ENCODE measurements at places on chromosomes 3 and 15.

DNA sequence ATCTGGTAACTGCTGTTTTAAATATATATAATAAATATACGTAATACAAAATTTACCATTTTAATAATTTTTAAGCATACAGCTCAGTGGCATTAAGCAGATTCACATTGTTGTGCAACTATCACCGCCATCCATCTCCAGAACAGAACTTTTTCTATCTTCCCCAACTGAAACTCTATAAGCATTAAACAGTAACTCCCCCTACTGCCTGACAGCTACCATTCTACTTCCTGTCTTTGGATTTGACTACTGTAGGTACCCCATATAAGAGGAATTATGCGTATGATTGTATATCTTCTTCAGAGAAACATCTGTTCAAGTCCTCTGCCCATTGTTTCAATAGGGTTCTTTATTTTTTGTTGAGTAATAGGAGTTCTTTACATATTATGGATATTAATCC lies 36.8 kb downstream of the EID1 start:
- DNase-seq: no peak

DNA sequence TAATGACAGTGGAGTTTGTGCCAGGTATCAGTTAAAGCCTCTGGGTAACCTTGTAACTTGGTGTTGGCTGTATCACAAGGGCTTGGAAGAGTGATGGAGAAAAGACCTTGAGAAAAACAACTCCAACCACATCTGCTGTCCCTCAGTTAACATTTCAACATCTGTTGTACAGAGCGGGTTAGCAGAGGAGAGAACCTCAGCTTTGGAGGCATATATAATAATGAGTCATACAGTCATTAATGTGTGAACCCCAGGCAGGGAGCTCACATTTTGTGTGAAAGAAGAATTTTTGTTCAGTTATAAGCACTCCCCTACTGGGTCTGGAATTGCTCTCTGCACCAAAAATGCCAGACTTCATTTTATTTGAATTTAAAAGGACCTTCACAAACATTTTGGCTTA lies 439.5 kb downstream of the PDCD6IP start:
- no peak for DNase-seq

- no peak for DNase-seq
Observed at GRCh38 chr3:44509393-44509921, 32.0 kb upstream of the ZNF445 start.

- DNase-seq: no peak
Observed at GRCh38 chr3:140135461-140135860, 200.5 kb downstream of the CLSTN2 start.

DNA sequence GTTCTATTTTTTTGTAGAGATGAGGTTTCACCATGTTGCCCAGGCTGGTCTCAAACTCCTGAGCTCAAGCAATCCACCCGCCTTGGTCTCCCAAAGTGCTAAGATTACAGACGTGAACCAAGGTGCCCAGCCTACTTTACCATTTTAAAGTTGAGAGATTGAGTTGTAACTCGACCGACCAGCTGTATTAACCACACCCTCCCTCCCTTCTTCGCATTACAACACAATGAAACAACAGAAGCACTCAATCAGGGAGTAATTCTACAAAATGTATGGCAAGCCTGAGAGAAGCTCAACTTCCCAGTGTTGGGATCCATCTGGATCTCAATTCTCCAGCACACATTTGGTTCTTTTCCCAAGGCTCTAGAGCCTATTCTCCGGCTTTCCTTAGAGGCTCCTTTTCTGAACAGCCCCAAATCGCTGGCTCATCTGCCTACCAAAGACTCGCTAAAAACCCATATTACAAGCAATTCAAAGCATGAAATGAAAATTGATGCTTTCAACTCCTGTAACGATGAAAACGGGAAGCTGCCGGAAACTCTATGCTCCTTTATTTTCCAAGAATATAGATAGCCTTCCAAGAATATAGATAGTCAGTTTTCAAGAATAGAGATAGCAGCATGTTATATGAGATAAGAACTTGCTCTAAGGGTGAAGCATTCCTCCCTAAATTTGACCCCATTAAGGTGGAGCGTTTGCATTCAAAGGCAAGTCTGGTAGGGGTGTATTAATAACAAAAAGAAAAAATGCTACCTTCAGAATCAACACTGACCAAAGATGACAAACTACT lies 450.9 kb downstream of the MAGI1 start:
- no peak for DNase-seq

DNA sequence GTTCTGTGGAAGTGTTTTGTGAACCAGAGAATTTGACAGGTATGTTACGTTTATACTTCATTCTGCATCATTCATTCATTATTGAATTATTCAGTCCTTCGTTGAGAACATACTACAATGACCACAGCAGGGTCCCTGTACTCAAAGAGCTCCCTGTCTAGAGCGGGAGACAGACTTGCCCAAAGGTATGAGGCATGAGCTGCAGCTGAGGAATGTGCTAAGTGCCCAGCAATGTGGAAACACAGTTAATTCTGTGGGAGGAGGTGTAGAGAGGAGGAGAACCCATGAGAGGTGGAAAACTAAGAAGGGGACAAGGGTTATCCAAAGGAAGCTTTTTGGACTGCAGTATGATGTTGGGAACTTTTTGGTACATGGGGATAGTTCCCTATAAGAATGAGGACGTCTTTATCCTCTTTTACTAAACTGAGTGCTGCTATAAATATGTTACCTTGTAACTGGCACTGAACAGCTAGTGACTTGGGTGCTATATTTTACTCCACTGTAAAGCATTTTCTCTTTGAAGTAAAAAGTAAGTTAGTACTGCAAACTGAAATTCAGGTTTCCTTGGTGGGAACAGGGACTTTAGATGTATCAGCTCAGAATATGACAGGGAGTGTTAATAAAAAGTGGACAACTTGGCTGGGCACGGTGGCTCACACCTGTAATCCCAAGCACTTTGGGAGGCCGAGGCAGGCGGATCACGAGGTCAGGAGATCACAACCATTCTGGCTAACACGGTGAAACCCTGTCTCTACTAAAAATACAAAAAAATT lies 5.7 kb downstream of the SMAD3 start:
- no peak for DNase-seq

- DNase-seq: no peak
Observed at GRCh38 chr3:440826-441225, 244.3 kb downstream of the CHL1 start.

DNA sequence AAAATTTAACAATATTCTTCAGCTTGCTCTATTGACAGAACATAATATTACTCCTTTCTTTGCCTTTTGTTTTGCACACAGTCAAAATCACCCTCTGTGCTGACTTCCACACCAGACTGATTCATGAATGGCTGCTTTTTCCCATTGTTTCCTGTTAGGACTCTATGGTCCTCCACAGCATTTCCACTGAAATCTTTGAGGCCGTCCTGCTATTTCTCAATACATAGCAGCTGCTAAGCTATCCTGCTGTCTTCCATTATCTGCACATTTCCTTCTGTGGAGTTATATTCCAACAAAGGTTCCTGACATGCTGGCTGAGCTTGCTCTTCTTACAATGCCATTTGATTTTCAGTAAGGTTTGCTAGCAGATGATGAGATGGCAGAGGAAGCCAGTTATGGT lies 153.3 kb downstream of the EPHA3 start:
- no peak for DNase-seq

DNA sequence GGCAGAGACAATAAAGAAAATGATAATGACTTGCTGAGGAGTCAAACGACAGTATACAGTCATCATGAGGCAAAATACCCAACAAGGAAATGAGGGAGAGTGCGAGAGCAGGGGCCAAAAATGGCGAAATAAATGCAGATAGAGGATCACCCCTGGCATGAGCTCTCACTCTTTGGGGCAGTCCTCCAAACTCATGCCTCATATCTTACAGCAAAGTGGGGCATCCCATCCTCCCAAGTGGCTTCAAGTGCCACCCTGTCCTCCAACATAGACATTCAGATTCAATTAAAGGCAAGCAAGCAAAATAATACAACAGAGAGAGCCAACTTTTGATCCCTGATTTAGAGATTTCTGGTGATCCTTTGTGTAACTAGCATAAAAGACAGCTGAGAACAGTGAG lies 278.4 kb downstream of the GBE1 start:
- no peak for DNase-seq

GRCh38 chr3:177263615-177264368 lies 66.5 kb upstream of the TBL1XR1 start:
- no peak for DNase-seq

DNA sequence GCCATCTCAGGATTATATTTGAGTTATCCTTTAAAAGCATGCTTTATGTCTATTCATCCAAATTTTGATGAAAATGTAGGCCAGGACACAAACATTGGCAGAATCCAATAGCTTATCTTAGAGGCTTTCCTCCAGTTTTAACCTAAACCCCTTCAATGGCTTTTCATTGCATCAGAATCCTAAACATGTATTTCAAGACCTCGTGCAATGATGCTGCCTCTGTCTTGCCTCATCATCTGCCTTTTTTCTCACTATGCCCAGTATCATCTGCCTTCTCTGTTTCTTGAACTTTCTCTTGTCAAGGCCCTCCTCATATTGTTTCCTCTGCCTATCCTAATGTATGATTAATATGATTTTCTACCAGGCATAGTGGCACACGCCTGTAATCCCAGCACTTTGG lies 76.1 kb upstream of the MAP4 start:
- DNase-seq: no peak

DNA sequence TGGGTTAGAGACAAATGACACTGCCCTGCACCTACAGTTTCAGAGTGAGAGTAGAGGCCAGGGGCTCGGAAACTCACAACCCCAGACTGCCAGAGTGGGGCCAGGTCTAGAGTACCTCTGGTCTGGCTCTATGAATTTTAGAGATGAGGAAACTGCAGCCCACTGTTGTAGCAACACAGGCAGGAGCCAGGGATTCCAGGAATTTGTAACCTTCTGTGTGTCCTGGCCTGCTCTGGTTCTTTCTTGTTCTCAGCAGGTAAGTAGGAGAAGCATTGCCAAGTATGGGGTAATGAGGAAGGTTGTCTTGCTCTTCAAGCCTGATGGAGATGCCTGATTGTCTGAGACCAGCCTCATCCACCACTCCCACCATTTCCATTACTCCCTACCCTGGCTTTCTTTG lies 221.8 kb downstream of the UACA start:
- no peak for DNase-seq

DNA sequence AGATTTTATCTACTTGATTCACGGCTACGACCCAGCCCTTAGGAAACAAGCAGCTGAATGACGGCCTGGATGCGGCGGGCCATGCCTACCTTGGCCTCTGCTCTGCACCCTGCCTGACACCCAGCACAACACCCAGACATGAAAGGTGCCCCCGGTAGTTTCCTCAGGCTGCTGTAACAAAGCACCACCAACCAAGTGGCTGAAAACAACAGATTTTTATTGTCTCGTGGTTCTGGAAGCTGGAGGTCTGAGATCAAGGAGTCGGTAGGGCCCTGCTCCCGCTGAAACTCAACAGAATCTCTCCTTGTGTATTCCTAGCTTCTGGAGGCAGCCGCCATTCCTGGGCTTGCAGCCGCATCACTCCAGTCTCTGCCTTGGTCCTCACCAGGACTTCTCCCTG lies 111.7 kb downstream of the ADCY5 start:
- no peak for DNase-seq

DNA sequence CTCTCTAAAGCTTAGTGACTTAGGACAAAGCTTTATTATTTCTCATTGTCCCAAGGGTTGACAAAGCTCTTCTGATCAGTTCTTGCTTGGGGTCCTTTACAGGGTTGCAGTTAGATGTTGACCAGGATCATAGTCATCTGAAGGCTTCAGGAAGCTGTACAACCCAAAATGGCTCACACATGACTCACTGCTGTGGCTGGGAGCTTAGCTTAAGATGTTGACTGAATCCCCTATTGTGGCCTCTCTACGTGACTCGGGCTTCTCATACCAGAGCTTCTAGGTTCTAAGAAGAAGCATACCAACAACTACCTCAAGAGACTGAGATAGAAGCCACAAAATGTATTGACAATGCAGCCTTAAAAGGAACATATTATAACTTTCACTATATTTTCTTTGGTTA lies 569.6 kb upstream of the ROBO2 start:
- no peak for DNase-seq

- no peak for DNase-seq
Observed at GRCh38 chr15:31439328-31439727, 112.7 kb downstream of the KLF13 start.

DNA sequence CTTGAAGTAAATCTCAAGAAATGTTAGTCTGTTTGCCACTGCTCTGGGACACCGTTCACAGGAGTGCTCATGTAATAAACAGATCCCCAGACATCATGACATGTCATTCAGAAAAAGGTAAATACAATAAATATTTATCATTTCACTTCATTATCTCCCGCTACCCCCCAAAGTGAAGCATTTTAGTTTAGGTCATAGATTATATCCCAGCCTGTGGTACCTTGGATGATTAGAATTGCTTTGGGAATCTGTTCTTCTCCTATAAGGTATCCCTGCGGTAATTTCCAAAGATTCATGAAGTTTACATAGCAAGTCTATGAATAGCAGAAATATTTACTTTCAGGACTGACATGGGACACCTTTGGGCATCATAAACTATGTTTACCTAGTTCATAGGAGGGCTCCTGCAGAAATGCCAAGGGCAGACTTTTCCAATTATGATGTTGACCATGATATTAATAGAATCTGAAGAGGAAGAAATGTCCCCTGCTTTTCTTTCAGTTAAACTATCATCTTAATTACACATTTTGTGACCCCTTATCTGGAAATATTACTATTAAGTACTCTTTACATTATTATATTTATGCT lies 268.0 kb downstream of the NAALADL2 start:
- DNase-seq: no peak

DNA sequence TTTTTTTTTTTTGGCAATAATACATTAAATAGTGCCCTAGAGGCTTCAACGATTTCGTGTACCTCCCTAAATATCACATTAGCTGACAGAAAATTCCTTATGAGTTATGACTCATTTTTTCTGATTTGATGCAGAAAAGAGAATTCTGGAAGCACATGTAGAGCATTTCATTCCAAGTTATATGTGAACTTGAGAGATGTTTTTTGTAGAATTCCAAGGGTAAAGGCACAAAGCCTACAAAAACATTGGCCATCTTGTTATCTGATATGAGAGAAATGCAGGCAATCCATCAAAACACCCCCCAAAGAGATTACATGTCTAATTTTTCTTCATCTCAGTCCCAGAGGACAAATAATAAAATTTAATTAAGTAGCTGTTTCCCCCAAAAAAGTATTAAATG lies 6.7 kb upstream of the PFN2 start:
- no peak for DNase-seq

GRCh38 chr15:65740148-65740547 lies 51.9 kb downstream of the DENND4A start:
- no peak for DNase-seq

- DNase-seq: no peak
Observed at GRCh38 chr3:104428337-104428925, 938.3 kb upstream of the ALCAM start.

GRCh38 chr3:59515966-59516365 lies 466.1 kb upstream of the CFAP20DC start:
- DNase-seq: no peak

- no peak for DNase-seq
Observed at GRCh38 chr3:117017135-117017894, 307.7 kb downstream of the TUSC7 start.

DNA sequence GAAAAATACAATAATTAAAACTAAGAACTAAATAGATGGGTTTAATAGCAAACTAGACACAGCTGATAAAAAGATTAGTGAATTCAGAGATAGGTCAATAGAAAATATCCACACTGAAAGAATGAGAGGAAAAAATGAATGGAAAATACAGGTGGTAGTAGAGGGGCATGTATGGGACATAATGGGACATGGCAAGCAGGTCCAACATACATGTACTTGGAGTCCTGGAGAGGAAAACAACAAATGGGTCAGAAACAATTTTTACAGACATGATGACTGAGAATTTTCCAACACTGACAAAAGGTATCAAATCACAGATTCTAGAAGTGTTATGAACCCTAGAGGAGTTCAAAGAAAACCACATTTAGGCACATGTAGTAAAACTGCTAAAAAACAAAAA lies 68.4 kb downstream of the MTHFS start:
- no peak for DNase-seq

Data from GOT3 (cell line).